ENCODE measurements at places on chromosomes 7 and 10. TPM values are rescaled to one million over a fixed set of nuclear protein-coding genes. Genes with fewer than 3 reads are reported as not detected.
A peak's percentile ranks its signal among the peaks of the same experiment; 100 is the strongest.

ETV1 gene
- total RNA-seq, result 9.3 TPM

DNA sequence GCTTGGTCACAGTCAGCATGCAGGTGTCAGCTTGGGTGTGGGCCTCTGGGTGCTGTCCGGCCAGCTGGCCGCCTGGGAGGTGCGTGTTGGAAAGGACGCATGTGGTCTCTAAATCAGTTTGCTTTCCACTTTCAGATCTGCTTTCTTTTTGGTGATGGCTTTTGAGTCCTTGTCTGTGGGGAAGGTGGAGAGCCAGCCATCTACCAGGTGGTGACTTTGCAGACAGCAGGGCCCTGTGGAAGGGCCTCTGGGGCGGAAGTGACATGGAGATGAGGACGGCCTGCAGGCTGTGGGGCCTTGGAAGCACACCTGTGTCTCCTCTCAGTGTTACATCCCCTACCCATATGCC is 59.4 kb downstream of the WDR37 start:
- DNase-seq, result no peak

DNA sequence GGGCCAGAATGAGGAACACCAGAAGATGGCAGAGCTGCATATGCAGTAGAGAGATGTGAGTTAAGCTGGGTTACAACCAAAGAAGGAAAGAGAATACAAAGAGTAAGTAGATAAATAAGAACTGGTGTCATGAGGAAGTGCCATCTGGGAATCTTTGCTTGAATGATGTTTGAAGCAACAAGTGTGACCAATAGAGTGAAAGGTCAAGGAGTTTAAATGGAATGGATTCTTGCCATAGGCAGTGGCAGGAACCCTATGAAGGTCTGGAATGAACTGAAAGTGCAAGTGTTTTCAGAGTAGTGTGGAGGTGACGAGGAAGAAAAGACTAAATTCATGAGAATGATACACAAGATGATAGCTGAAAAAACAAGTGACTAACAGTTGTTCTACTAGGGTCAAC is 21.6 kb downstream of the MEST start:
- no peak for DNase-seq

GRCh38 chr7:37928878-37929277 is 8.4 kb downstream of the EPDR1 start:
- DNase-seq, result no peak

AOAH gene
- total RNA-seq, result 1.4 TPM

DNA sequence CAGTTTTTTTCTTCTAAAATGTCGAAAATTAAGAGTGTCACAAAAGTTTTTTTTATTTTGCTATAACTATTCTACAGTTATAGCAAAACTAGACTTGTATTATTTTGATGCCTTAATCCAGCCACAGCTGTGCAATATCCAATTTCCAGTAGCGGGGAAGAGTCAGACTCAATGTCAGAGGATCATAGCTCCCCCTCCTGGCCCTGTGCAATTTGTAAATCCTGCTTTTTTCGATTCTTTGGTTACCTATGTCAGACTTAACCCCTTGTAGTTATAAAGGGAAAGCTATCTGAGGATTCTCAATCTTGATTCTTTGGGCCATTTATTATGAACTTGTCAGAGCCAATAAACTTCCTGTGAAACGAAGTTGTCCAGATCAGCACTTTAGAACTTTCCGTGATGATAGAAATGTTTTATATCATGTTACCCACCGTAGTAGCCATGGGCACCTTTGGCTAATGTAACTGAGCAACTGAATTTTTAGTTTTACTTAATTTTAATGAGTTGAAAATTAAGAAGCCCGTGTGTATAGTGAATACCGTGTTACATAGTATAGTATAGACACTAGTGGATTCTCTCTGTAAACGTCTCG is 87.7 kb upstream of the PRKCQ start:
- DNase-seq, result peak; percentile 17

ASB15 gene
- total RNA-seq, result not detected

GRCh38 chr10:116899626-116900025 is 50.3 kb downstream of the ENO4 start:
- DNase-seq, result no peak

GRCh38 chr10:11318826-11319598 is 292.4 kb downstream of the USP6NL start:
- no peak for DNase-seq

SPDYE8 gene
- total RNA-seq, result not detected

DNA sequence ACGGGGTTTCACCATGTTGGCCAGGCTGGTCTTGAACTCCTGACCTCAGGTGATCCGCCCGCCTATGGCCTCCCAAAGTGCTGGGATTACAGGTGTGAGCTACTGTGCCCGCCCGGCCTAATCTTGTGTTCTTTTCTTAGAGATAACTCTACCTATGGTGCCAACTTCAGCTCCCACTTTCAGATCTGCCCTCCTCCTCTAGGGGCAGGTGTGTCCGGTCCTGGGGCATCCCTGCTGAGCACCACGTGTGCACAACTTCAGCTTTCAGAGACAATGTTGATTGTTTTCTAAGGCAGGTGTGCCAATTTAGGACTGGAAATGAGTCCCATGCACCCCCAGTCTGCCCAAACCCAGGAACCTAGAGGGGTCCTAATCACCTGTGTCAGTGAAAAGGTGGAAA is 18.5 kb upstream of the FXYD4 start:
- no peak for DNase-seq

- DNase-seq, result no peak
Observed at GRCh38 chr10:97372233-97372875, 28.8 kb downstream of the RRP12 start.

- DNase-seq, result no peak
Observed at GRCh38 chr10:103463499-103463898, 4.8 kb upstream of the CALHM1 start.

DNA sequence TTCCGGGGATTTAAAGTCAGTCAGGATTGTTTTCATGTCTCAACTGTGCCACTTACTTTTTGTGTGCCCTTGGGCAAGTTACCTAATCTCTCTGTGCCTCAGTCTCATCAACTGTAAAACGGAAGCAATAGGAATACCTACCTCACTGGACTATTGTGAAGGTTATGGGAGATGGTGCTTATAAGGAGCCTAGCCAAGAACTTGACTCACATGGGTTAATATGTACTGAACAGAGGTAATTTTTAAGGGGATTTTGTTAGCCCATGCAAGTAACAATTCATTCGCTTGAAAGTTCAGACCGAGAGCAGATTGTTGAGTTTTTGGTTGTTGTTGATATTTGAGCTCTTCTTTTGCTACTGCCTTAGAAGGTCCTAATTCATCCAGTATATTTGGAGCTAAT is 202.9 kb downstream of the ZNF365 start:
- no peak for DNase-seq

- DNase-seq, result no peak
Observed at GRCh38 chr10:52185256-52185655, 128.8 kb upstream of the DKK1 start.

WAPL gene
- 32.6 TPM for total RNA-seq

DNA sequence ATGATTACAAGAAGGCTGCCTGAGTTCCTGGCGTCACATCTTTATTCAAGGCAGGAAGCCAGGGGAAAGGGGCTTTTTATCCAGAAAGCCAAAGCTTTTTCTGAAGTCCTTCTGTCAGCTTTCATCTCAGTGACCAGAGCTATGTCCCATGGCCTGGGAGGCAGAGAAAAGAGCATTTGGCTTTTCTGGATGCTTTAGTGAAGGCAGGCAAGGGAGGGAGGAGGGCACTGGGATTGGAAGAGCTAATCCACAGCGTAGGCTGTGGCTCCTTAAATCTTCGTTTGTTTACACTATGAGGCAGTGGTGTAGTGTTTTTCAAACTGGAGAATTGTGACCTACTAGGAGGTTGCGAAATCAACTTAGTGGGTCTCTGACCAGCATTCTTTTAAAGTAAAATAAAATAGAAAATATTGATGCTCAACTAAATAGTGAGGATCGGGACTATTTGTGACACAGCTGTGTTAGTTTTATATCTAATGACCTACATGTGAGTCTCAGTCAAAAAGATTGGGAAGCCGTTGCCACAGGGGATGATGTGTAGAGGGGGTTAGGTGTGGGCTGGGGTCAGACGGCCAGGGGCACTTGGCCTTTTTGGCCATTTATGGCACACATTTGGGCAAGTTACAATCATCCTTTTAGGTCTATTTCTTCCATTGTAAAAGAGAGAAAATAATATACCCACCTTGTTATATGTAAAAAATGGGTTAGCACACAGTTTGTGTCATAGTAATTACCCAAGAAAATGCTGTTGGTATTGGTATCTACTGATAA is 14.1 kb downstream of the CRYGN start:
- DNase-seq, result no peak

All from HT1080 (cell line).